Amygdala (tissue), 56 donors: ENCODE measurements at places on chromosomes 5 and 9.

- no peak for DNase-seq
These were observed at the start of gene ENG for GRCh38 chr9:127854184-127854806. Gene ENG, minus strand, starts transcription at chr9:127854658. Its CDS starts 303 bp downstream, at chr9:127854355.

DNA sequence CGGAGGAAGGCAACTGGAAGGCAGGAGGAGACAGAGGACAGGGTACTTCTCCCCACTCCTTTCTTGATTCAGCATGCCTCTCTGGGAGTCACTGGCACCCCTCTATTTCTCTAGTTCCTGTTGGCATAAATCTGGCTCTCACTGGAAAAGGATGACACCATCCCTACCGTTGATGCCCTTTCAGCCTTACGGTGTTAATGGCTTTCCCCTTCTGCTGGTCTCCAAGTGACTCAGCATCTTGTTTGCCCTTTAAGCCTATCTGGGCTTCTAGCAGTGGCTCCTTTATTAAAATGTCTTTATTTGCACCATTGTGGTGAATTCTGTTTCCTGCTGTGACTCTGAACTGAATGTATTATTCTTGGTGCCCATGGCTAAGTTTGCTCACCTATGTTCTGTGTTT, 227.3 kb upstream of the GLRA1 start:
- DNase-seq = no peak

- no peak for DNase-seq
These were observed 768.1 kb upstream of the RIOK2 start for GRCh38 chr5:97951139-97951538.

- DNase-seq = no peak
These were observed 35.9 kb downstream of the KIF2A start for GRCh38 chr5:62341783-62342475.
